ENCODE measurements at places on chromosomes 13 and 19.

- peak; percentile 14 for DNase-seq
Observed at GRCh38 chr13:31595563-31595962, 143.8 kb upstream of the RXFP2 start.

- no peak for DNase-seq
Observed at GRCh38 chr19:29277102-29277501, 64.2 kb upstream of the UQCRFS1 start.

- no peak for DNase-seq
Observed at GRCh38 chr13:105519771-105520170, 1015.7 kb downstream of the EFNB2 start.

- no peak for DNase-seq
Observed at GRCh38 chr13:106367361-106367971, 168.0 kb downstream of the EFNB2 start.

- no peak for DNase-seq
Observed at GRCh38 chr13:99066219-99066618, 88.4 kb upstream of the DOCK9 start.

GRCh38 chr19:10642473-10643171 is 11.5 kb upstream of the ILF3 start:
- DNase-seq, result no peak

GRCh38 chr13:25503856-25504255 is 132.1 kb downstream of the ATP8A2 start:
- DNase-seq, result no peak

DNA sequence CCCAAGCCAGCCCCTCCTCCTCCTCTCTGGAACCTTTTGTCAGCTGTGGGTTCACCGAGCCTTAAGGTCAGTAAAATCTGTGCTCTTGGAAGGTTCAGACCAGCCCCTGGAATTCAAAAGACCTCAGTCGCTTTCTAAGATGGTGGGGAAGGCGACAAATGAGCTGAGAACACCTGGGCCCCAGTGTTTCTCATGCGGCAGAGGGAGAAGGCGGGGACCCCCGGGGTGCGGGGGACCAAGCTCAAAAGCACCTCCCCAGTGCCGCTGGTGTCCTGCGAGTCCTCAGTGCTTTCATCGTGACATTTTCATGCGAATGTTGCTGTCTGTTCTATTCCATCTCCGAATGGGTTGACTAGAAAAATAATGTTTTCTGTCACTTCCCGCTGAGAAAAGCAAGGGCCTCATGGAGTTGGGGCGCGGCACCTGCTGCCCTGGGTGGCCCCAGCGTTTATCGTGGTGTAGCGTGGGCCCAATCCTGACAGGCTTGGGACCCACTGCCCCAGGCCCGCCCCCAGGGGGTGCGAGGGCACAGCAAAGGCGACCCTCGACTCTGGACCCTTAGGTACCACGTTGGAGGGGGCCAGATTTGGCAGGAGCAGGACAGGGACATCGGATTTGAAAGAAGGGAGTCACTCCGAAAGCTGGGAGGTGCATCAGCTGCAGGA is 751 bp upstream of the NTN5 start:
- DNase-seq, result no peak
